SW 1271 (cell line): ENCODE measurements at places on chromosomes 6 and 20.
A peak's percentile ranks its signal among the peaks of the same experiment; 100 is the strongest.

- DNase-seq, result no peak
Observed at GRCh38 chr20:53004267-53004813, 32.2 kb downstream of the TSHZ2 start.

GRCh38 chr6:3039384-3039783 is 28.9 kb upstream of the RIPK1 start:
- no peak for DNase-seq

GRCh38 chr20:59678951-59679350 is 74.6 kb downstream of the PHACTR3 start:
- no peak for DNase-seq

DNA sequence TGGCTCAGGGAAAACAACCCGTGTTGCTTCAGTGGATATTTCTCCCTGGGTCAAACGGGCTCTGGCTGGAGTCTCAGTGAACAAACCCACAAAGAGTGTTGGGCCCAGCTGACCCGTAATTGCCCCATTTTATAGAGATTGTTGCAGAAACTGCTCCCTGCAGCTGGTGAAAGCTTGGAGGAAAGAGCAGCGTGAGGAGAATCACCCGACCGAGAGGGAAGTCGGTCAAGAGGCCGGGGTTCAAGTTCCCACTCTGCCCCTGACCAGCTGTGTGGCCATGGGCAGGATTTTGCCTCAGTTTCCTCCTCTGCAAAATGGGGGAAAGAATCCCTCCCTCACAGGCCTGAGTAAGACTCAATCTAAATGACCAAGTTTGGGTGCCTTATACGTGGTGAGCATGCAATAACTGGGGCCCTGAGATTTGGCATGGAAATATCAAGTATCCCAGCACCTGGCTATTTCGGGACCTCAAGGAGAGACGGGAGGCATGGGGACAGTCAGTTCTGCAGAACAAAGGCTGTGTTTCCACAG is 1.7 kb upstream of the TGM2 start:
- DNase-seq, result no peak

GRCh38 chr6:38413102-38413800 is 226.5 kb downstream of the BTBD9 start:
- DNase-seq, result no peak

GRCh38 chr20:10547276-10548114 is 112.4 kb downstream of the SLX4IP start:
- no peak for DNase-seq

- no peak for DNase-seq
Observed at GRCh38 chr20:57592263-57593092, 27.7 kb downstream of the ZBP1 start.

DNA sequence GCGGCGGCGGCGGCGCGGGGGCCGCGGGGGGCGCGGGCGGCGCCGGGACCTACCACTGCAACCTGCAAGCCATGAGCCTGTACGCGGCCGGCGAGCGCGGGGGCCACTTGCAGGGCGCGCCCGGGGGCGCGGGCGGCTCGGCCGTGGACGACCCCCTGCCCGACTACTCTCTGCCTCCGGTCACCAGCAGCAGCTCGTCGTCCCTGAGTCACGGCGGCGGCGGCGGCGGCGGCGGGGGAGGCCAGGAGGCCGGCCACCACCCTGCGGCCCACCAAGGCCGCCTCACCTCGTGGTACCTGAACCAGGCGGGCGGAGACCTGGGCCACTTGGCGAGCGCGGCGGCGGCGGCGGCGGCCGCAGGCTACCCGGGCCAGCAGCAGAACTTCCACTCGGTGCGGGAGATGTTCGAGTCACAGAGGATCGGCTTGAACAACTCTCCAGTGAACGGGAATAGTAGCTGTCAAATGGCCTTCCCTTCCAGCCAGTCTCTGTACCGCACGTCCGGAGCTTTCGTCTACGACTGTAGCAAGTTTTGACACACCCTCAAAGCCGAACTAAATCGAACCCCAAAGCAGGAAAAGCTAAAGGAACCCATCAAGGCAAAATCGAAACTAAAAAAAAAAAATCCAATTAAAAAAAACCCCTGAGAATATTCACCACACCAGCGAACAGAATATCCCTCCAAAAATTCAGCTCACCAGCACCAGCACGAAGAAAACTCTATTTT is 2.0 kb downstream of the FOXC1 start:
- peak; percentile 41 for DNase-seq

DNA sequence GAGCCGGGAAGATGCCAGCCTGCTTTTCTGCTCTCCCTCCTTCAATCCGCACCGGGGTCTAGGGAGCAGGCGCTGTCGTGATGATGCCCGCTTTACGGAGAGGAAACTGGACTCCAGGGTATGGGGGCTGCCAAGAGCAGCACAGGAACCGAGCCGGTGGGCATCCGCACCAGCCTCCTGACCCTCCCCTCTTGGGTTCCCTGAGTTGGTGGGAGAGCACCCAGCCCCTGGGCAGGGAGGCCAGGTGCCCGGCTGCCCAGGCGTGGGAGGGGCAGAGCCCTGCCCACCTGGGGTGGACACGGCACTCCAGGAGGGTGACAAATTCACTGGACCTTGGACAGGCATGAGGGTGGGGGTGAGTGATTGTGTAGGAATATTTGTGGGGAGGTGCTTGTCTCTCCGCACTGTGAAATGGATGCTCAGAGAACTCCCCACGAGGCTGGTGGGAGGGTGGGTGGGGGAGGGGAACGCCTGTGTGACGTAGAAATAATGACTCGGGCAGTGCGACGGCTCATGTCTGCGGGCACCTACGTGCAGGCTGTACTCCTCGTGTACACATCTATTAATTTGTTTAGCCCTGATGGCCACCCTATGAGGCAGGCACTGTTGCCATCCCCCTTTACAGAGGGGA is 173.4 kb downstream of the BMP7 start:
- DNase-seq, result no peak

GRCh38 chr20:17957505-17958363 is 10.9 kb downstream of the SNX5 start:
- DNase-seq, result no peak

- DNase-seq, result no peak
Observed at GRCh38 chr6:155530219-155530834, 74.7 kb upstream of the NOX3 start.

DNA sequence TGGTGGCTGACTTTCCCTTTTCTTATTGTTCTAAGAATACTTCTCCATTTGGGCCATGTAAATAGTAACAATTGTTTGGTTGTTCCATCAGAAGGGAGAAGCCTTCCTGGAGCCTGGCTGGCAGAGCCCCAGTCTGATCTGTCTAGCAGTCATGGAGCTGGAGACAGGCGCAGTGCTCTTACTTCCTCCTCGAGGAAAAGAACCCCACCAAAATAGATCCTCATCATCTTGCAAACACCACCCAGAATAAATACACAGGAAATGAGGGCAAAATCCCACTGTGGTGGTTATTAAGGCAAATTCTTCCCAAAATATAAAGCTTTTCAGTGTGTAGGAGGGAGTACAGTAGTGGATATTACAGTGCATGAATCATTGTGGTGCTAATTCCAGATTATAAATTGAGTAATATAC is 195.1 kb upstream of the SGK1 start:
- DNase-seq, result no peak

GRCh38 chr20:32839982-32840285 is 18.8 kb upstream of the EFCAB8 start:
- no peak for DNase-seq

GRCh38 chr6:137519629-137520176 is 25.5 kb upstream of the OLIG3 start:
- DNase-seq, result no peak
